Activated CD4-positive, alpha-beta memory T cell treated with anti-CD3 and anti-CD28 coated beads, Interleukin-2, amount 10 ng/mL, durations not matched to agents 7 days and 5 days (primary cell): ENCODE measurements at places on chromosomes 1 and 21. TPM values are rescaled to one million over a fixed set of nuclear protein-coding genes. Genes with fewer than 3 reads are reported as not detected.

GRCh38 chr1:105138458-105138893 is 1388.8 kb downstream of the AMY1C start:
- no peak for DNase-seq
- no peak overlapping the region for H3K27ac ChIP-seq
- H3K36me3 ChIP-seq, result no peaks in the 10 kb centered on the region
- no peaks in the 10 kb centered on the region for H3K27me3 ChIP-seq
- H3K4me3 ChIP-seq, result no peak overlapping the region

- peaks cover 18% of the 10 kb centered on the region for H3K27me3 ChIP-seq
- H3K4me1 ChIP-seq, result no peaks in the 10 kb centered on the region
- H3K36me3 ChIP-seq, result no peaks in the 10 kb centered on the region
- no peak for DNase-seq
- H3K4me3 ChIP-seq, result no peak overlapping the region
These were observed 41.6 kb upstream of the SLC6A9 start for GRCh38 chr1:44072821-44073220.

DNA sequence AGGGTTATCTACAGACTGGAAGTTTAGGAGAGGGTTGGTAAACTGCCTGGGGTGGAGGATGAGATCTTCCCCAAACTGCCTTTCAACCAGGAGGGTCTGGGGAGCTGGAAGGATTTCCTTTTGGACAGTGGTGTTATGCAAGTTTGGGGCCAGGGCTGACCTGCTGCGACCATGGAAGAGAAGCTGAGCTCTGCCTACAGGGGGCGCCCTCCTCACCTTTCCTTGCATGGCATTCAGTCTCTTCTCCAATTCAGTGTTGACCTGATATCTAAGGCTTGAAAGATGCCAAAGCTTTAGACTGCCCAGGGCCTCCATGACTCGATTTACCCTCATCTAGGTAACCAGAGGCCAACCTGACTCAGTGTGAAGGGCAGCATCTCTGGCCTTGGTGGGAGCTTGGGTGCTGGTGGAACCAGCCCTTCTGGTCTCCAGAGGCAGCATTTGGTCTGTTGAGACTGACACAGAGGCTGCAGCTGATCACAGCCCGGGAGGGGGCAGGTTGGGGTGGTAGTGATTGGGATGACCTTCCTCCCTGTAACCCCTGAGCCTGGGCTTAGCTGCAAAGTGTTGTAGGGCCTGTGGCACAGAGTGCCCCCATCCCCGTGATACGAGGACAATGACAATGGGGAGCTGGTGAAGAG is 170.0 kb downstream of the GRIK3 start:
- no peak overlapping the region for H3K4me3 ChIP-seq
- H3K4me1 ChIP-seq, result no peaks in the 10 kb centered on the region
- H3K27me3 ChIP-seq, result no peaks in the 10 kb centered on the region
- no peaks in the 10 kb centered on the region for H3K36me3 ChIP-seq

GRCh38 chr1:160628799-160629263 is 18.0 kb downstream of the SLAMF1 start:
- peak overlapping the region; percentile 62 for H3K4me3 ChIP-seq
- peak overlapping the region; percentile 99 for H3K27ac ChIP-seq
- DNase-seq, result peak; percentile 56
- H3K4me1 ChIP-seq, result peaks cover 96% of the 10 kb centered on the region
- no peaks in the 10 kb centered on the region for H3K27me3 ChIP-seq

DNA sequence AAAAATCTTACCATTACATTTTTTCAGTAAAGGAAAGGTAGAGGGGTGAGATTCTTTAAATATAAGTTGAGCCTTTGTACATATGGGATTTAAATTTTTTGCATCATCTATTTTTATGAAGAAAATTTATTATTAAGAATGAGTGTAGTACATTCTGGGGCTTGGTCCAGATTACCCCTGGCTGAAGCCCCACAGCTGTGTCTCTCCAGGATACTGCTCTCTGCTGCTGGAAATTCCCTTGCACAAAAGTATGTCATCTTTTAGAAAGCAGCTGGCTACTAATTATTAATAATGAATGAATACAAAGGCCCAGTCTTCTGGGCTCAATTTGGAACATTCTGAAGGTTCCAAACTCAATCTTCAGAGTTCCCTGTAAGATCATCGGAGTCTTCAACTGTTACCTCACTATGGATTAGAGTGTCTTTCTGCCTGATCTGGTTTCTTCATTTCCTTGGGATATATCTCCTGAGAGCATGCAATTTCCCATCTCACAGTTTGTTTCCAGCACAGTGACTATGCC is 428.6 kb upstream of the BRINP3 start:
- no peak overlapping the region for H3K4me3 ChIP-seq
- H3K27ac ChIP-seq, result no peak overlapping the region
- no peaks in the 10 kb centered on the region for H3K4me1 ChIP-seq
- no peaks in the 10 kb centered on the region for H3K36me3 ChIP-seq
- DNase-seq, result no peak

- H3K27me3 ChIP-seq, result no peaks in the 10 kb centered on the region
- no peaks in the 10 kb centered on the region for H3K36me3 ChIP-seq
- no peak overlapping the region for H3K4me3 ChIP-seq
- DNase-seq, result no peak
- no peak overlapping the region for H3K27ac ChIP-seq
These were observed 69.2 kb upstream of the WLS start for GRCh38 chr1:68301471-68302001.

GRCh38 chr1:63116016-63116415 is 206.4 kb upstream of the FOXD3 start:
- no peaks in the 10 kb centered on the region for H3K27me3 ChIP-seq
- H3K4me3 ChIP-seq, result no peak overlapping the region
- no peaks in the 10 kb centered on the region for H3K4me1 ChIP-seq
- DNase-seq, result no peak
- no peak overlapping the region for H3K27ac ChIP-seq

- H3K4me3 ChIP-seq, result no peak overlapping the region
- peaks cover 45% of the 10 kb centered on the region for H3K4me1 ChIP-seq
These were observed 15.4 kb downstream of the IL12RB2 start for GRCh38 chr1:67323087-67323486.

GRCh38 chr1:15836772-15837669 is 10.5 kb upstream of the SPEN start:
- H3K27ac ChIP-seq, result peak overlapping the region; percentile 94
- H3K4me1 ChIP-seq, result peaks cover 25% of the 10 kb centered on the region
- peaks cover 7% of the 10 kb centered on the region for H3K36me3 ChIP-seq
- DNase-seq, result peak; percentile 67
- no peaks in the 10 kb centered on the region for H3K27me3 ChIP-seq

DNA sequence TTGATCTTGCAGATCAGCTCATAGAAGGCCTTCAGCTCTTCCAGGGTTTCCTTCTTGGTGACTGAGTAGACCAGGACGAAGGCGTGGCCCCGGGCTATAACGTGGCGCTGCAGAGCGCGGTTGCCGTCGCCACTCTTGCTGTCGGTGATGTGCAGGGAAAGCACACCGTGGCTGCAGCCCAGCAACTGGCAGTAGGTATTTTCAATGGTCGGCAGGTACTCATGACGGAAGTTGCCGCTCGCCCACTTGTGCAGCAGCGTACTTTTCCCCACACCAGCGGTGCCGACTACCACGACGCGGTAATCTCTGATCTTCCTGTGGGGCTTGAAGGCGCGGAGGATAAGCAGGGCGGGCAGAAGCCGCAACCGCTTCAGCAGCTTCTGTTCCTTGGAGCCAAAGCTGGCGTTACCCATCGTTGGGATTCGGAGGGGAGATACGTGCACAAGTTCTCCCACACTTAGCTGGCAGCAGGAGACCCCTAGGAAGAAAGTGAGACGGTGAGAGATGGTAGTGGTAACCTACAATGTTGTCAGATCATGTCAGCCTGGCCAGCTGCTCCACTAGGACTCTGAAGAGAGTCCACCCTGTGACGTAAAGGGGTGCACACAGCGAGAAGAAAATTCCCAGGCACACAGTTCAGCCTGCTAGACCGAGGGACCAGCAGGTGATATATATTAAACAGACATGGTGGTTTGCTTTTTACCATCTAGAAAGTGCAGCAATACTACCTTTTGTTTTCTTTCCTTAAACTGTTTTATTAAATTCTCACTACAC is 3.4 kb downstream of the DIRAS3 start:
- peaks cover 23% of the 10 kb centered on the region for H3K27me3 ChIP-seq
- no peaks in the 10 kb centered on the region for H3K36me3 ChIP-seq
- DNase-seq, result no peak
- H3K4me1 ChIP-seq, result no peaks in the 10 kb centered on the region

GRCh38 chr1:61287014-61287413 is 204.7 kb downstream of the NFIA start:
- H3K27ac ChIP-seq, result no peak overlapping the region
- no peaks in the 10 kb centered on the region for H3K27me3 ChIP-seq
- no peaks in the 10 kb centered on the region for H3K36me3 ChIP-seq
- no peak for DNase-seq
- H3K4me3 ChIP-seq, result no peak overlapping the region

- no peak for DNase-seq
- H3K36me3 ChIP-seq, result peaks cover 89% of the 10 kb centered on the region
- no peaks in the 10 kb centered on the region for H3K27me3 ChIP-seq
- H3K27ac ChIP-seq, result peak overlapping the region; percentile 77
- H3K4me1 ChIP-seq, result peaks cover 70% of the 10 kb centered on the region
These were observed 30.7 kb downstream of the CD58 start for GRCh38 chr1:116540088-116540487.

DNA sequence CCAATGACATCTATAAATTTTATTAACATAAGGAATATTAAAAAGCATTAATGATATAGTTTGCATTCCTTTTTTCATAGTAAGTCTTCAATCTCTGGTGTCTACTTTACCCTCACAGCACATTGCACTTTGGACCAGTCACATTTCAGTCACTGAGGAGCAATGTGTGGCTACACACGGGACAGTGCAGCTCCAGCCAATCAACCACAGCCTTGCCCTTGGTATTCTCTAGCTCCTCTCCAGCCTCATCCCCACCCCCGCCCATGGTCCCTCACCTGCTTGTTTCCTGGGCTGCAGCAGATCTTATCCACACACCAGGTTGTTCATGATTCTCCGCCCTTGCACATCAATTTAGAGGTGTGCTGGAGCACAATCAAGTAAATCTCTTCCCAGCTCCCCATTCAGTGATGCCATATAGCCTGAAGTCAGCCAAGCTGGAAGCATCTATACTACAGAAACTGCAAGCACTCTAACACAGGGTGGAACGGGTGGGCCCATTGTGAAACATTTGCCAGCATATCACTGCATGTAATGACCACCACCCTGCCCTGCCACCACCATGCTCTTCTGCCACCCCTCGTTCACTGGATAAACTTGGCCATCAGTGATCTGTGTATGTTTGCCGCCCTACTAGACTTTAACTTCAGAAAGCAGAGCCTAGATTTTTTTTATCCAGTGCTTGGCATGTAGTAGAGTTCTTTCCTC is 93.0 kb upstream of the SLC44A3 start:
- H3K27me3 ChIP-seq, result peaks cover 6% of the 10 kb centered on the region
- no peak overlapping the region for H3K27ac ChIP-seq
- H3K4me1 ChIP-seq, result no peaks in the 10 kb centered on the region
- H3K4me3 ChIP-seq, result no peak overlapping the region

DNA sequence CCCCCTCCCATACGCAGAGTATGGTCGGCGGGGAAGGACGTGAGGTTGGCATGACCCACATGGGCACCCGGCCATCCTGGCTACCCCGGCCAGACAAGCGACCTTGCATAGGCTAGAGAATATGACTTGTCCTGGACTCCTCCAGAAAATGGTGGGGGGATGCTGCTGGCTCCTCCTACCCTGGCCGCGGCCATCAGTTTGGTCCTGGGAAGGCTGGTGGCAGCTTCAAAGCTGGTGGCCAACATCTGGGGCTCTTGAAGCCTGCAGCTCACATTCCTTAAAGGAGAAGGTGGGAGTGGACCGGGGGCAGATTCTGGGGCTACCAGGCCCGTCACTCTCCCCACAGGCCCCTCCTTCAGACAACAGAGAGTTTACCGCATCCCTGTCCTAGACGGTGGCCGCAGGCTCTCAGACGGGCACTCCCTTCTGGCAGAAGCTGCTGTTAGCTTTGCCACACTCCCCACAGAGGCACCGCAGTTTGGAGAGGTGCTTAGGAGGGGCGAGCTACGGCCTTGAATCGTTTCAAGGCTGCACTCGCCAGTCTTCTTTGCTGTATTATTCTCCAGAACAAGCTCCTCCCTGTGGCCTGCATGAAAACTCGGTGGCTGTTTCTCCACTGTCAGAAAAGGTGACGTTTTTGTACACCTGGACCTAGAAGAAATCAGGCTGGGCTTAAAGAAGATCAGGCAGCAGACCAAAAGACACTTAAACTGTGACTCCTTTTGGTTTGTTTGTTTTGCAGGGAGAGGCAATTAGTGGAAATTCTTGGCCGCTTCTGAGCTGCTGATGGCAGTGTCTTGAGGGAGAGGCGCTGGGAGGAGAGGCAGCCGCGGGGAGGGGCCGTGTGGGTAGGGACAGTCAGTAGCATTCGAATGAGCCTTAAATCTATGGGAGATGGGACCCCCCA is 68.0 kb downstream of the RUNX3 start:
- H3K27me3 ChIP-seq, result peaks cover 37% of the 10 kb centered on the region
- H3K4me3 ChIP-seq, result no peak overlapping the region
- no peak for DNase-seq
- no peak overlapping the region for H3K27ac ChIP-seq

- no peaks in the 10 kb centered on the region for H3K4me1 ChIP-seq
- H3K27me3 ChIP-seq, result peaks cover 25% of the 10 kb centered on the region
- H3K27ac ChIP-seq, result no peak overlapping the region
These were observed 110.7 kb upstream of the ERRFI1 start for GRCh38 chr1:8136766-8137165.

DNA sequence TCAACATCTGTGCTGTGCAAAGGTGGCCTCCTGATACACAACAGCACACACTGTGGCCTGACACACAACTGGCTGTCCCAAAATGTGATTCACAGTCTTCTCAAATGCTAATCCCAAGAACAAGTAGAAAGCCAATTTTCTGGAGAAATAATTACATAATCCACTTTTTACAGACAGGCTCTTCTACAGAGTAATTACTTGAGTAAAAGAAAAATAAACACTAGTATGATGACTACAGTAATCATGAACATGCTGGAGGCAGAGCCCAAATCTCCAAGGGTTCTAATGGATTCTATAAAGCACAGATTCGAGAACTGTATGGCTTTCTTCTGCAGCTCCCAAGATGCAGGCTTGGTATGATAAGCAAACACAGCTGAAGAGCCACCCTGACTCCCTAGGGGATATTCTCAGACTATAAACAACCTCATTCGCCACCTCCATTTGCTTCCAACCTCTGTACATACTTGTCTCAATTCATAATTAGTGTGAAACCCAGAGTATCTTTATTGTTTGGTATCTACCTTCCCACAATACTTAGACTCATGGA is 81.9 kb downstream of the SIPA1L2 start:
- H3K4me3 ChIP-seq, result no peak overlapping the region
- H3K4me1 ChIP-seq, result no peaks in the 10 kb centered on the region
- H3K36me3 ChIP-seq, result no peaks in the 10 kb centered on the region
- H3K27ac ChIP-seq, result no peak overlapping the region

GRCh38 chr1:5945445-5945844 is 46.8 kb downstream of the NPHP4 start:
- no peak overlapping the region for H3K4me3 ChIP-seq
- peaks cover 8% of the 10 kb centered on the region for H3K4me1 ChIP-seq
- no peaks in the 10 kb centered on the region for H3K27me3 ChIP-seq
- H3K36me3 ChIP-seq, result peaks cover 21% of the 10 kb centered on the region
- DNase-seq, result peak; percentile 1

FPGT gene
- total RNA-seq, result 11.0 TPM

SUSD4 gene
- total RNA-seq, result 0.23 TPM

PRAMEF7 gene
- not detected for total RNA-seq

NR5A2 gene
- 0.13 TPM for total RNA-seq

TMEM240 gene
- 0.28 TPM for total RNA-seq
